ENCODE measurements at places on chromosomes 6 and 20.

GRCh38 chr6:25086500-25087091, 150.8 kb upstream of the RIPOR2 start:
- no peak for DNase-seq

DNA sequence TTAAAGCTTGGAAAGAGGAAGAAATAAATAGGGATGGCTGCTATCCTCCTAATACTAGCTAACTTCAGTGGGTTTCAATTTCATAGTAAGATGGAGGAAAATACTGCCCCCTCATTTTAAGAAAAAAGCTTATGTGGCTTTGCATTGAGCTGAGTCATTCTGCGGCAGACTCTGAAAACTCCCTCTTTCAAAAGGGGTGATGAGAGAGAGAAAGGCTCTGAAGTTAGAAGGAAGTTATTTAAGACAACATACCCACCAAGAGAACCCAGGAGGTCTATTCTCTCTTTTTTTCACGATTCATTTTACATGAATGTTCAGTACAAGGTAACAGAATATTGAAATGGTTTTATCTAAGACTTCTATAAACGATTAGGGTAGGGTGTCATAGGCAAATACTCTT, 4.5 kb downstream of the PRDM13 start:
- DNase-seq, result no peak

GRCh38 chr6:35076997-35077712, 64.0 kb downstream of the TCP11 start:
- DNase-seq, result no peak

- DNase-seq, result no peak
Measured at GRCh38 chr6:30006170-30007131, 54.6 kb upstream of the POLR1H start.

GRCh38 chr6:116111552-116112528, 11.2 kb downstream of the NT5DC1 start:
- no peak for DNase-seq

DNA sequence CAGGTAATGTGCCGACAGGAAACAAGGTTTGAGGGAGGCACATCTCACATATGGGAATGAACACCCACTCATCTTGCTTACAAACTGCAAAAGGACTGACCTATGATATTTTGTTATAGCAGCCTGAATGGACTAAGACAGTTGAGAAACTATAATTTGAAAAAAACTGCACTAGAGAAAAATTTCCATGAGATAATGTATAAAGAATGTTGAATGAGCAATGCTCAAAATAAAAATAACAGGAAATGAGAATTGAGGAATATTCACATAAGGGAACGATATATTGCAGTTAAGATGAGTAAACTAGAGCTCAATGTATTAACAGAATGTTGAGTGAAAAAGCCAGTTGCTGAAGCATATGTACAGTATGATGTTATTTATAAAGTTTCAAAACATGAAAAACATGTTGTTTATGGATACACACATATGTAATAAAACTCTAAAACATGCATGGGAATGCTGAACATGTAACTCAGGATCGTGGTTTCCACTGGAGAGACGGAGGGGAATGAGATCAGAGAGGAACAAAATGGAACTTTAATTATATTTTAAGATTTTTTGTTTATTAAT, 6.3 kb upstream of the TBC1D22B start:
- DNase-seq, result no peak

- no peak for DNase-seq
Measured at GRCh38 chr6:63764318-63764916, 128.8 kb downstream of the PHF3 start.

DNA sequence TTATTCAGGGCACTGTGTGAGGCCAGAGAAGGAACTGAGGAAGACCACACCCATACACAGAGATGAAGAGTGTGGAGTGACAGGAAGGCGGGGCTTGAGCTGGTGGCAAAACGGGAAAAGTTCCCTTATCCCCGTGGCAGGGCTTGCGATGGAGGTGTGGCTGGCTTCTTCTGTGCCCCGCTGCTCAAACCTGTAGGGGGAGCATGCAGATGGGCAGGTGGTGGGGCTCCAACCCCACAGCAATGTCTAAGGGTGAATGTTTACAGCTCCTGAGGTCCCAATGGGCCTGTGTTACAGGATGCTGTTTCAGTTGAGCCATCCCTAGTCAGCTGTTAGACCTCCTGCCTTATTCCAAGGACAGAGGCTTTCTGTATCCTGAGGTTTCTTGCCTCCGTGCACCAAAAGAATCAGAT, 105.9 kb downstream of the LY86 start:
- no peak for DNase-seq

DNA sequence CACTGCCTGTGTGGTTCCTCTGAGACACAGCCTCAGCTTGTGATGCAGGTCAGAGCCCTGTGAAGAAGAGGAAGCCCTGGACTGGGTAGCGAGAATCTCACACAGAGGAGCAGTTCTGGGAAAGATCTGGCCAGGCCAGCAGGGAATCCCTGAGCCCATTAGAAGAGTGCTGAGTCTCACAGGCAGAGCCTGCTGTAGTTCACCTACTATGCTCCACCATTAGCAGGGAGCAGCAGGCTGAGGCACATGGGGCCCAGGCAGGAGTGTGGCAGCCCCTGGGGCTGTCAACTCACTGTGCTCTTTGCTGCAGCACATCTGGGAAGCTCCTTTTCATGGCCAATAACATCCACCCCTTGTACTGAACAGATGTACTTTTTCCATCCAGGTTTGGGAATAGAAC, 146.8 kb upstream of the B3GAT2 start:
- DNase-seq, result no peak

- no peak for DNase-seq
Measured at GRCh38 chr6:25946631-25947030, 16.0 kb upstream of the TRIM38 start.

DNA sequence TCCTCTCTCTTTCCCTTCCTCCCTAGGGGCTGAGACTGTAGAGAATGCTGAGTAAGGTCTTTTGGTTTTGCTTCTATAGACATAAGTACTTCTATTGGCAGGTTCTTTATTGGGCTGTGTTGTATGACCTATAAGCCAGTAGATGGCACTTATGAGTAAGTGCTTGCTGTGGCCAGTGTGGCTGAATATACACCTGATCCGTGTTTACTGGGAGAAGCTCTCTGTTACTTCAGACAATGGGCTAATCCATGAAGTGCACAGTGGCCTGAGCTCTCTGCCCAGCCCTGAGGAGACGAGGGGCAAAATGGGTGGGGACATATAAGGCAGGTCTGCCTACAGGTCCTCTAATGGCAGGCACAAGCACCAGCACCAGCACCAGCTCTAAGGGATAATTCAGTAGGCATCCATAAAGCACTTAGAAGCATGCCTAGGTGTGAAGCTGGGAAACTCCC, 610.3 kb downstream of the RNF144B start:
- no peak for DNase-seq

DNA sequence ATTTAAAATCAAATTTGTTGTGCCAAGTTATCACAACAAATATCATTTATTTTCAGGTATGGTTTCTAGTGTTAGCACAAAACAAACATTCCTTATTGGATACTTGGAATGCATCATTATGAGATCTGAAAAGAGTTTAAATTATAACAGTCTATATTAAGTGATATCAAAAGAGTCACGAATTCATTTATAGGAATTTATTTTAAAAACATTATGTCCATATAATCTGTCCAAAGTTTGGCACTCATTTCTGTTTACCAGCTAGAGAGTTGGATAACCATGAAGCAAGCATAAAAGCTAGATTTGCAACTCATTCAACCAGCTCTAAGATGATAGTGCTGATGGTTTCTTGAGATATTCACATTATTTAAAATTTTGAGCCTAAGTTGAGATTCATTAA, 453.2 kb downstream of the DOK5 start:
- no peak for DNase-seq

GRCh38 chr6:170258407-170258806, 32.5 kb downstream of the DLL1 start:
- DNase-seq, result no peak

GRCh38 chr6:167662075-167662880, 164.4 kb upstream of the AFDN start:
- no peak for DNase-seq

GRCh38 chr20:39111359-39112177, 149.4 kb downstream of the DHX35 start:
- no peak for DNase-seq

GRCh38 chr20:20363434-20363798, 4.5 kb upstream of the INSM1 start:
- DNase-seq, result no peak

GRCh38 chr20:53664121-53664520, 70.5 kb upstream of the ZNF217 start:
- no peak for DNase-seq

GRCh38 chr20:59572515-59572914, 31.8 kb upstream of the PHACTR3 start:
- DNase-seq, result no peak

DNA sequence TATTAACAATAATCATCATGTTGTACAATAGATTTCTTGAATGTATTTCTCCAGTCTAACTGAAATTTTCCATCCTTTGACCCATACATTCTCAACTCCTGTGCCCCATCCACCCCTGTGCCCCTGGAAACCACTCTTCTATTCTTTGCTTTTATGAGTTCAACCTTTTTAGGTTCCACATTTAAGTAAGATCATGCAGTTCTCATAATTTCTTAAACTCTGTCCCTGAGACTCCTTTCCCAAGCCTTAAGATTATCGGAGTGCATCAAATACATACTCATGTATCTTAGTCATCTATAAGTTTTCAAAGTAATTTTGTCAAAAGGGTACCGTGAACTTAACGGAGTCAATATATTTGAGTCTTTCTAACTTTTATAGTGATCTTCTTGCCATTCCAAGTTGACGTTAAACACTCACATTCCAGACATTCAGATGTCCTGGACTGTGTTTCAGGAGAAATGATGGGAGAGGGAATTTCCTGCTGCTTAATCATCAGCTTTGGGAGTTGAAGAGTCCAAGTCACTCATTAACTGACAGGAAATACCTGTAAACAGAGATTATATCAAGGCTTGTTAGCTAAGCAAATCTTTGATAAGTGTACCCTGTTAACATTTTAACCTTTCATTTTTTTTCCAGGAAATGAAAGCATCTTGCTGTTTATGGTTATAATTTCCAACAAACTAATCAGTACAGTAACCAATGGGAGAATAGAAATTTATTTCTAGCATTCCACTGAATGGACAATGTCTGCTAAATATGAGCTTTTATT, 73.3 kb downstream of the ADGRG6 start:
- DNase-seq, result no peak

GRCh38 chr6:65545920-65546319, 161.1 kb downstream of the EYS start:
- DNase-seq, result no peak

DNA sequence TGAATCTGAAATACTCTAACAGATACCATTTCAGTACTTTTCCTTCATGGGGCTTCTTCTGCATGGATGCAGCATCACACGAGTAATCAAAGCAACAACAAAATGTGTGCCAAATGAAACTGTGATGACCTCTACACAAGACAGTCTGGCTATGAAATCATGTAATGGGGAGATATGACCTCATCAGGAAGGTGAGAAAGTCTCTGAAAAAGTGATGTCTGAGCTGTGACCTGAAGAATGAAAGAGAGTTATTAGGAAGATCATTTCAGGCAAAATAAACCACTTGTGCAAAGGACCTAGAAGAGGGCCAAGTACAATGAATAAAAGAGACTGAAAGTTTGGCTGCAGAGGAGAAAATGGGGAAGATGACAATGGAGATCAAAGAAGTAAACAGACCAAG, 182.8 kb downstream of the PTPRK start:
- DNase-seq, result no peak

- DNase-seq, result no peak
Measured at GRCh38 chr20:23455639-23456038, 3.0 kb upstream of the CST11 start.

DNA sequence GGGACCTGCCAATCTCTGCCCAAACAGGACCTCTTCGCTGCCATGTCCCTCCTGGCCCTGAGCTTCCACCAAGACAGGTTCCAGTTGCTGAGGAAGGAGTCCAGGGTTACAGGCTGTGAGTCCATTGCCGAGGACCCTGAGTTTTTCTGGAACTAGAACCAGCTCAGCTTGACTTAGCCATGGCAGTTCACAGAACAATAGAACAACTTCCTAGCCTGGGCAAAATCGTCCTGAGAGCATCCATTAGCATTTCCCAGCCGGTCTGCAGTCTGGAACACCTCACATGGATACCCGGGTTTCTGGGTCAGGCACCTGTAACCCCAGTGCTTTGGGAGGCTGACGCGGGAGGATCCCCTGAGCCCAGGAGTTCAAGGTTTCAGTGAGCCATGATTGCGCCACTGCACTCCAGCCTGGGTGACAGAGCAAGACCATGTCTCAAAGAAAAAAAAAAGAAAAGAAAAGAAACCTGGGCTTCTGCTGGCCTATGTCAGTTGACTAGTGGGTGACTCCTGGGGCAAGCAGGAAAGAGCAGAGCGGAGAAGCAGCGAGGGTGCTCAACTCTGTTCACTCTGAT, 90.3 kb downstream of the TCP11 start:
- no peak for DNase-seq

- no peak for DNase-seq
Measured at GRCh38 chr20:52210037-52210990, 18.7 kb upstream of the ZFP64 start.

GRCh38 chr6:26336355-26337198, 28.4 kb upstream of the BTN3A2 start:
- DNase-seq, result no peak

- no peak for DNase-seq
Measured at GRCh38 chr6:24504649-24505586, 10.1 kb downstream of the ALDH5A1 start.

DNA sequence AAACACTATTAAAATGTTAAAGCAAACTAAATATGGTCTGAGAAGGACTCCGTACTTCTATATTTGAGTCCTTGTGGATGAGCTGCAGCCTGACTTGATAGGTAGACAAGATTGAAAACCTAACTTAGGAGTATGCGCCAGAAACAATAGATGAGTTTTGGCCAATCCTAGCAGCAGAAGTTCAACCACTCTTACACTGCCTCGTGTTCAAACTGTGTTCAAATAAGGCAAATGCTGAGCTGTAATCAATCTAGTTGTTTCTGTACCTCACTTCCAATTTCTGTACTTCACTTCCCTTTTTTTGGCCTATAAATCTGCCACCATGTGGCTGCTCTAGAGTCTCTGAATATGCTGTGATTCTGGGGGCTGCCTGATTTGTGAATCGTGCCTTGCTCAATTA, 13.2 kb upstream of the SERINC1 start:
- no peak for DNase-seq

GRCh38 chr6:34536251-34536958, 19.7 kb downstream of the SPDEF start:
- DNase-seq, result no peak

GRCh38 chr6:72422171-72422570, 199.7 kb upstream of the KCNQ5 start:
- DNase-seq, result no peak

- no peak for DNase-seq
Measured at GRCh38 chr6:90440586-90441283, 144.1 kb upstream of the BACH2 start.

GRCh38 chr6:25279748-25280343, 672 bp downstream of the CARMIL1 start:
- no peak for DNase-seq

Measured in activated gamma-delta T cell (primary cell).